ENCODE measurements at places on chromosomes 16 and 17.

DNA sequence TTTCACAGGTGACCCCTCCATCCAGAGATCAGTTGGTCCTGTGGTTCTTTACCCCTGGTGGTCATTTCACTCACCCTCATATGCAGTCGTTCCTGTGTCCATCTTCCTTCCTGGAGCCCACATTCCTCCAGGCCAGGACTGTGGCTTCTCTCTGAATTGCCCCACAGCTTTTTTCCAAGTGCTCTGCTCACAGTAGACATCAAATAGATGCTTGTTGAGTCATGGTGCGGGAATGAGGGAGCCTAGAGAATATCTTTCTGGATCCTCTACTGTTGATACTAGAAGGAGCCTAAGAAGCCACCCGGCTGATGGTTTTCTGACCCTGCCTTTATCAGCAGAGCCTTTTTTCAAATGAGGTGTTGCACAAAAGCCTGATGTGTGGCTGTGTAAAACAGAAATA lies 10.4 kb downstream of the USB1 start:
- no peak for DNase-seq

DNA sequence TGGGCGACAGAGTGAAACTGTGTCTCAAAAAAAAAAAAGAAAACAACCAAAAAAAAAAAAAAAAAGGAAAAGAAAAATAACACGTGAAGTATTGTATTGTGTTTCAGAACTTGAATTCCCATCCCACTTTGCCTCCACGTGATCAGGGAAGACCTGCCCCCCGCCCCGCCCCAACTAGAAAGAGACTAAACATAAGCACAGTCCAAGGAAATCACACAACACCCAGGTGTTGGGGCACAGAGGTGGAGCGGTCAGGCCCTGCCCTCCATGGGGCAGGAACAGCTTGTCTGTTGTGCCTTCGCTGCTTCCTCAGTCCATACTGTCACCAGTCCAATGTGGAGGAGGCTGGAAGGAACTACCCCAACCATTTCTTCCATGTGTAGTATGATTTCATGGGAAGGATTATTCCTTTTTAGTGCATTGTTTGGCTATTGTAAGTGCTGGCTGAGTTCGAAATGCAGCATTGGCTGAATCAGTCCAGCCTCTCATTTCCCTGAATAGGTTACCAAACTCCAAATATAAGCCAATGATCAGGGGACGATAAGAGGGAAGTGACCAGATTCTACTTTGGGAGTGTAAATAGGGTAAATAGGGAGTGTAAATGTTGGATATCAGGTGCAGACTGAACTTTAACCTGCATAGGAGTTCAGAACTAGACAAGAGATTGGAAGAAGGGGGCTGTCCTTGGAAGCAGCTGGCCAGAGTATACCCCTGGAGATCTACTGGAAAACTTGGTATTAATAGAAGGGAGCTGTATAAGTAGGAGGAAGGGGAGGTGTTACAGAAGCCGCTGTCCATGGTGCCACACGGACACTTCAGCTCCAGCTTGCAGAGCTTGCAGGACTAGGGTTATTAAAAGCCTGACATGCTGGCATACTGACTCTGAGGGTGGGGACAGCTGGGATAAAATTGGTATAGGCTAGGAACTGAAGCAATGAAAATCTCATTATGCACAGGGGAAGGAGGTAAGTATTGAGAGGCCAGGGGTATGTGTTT lies 50.7 kb downstream of the TANGO6 start:
- no peak for DNase-seq

DNA sequence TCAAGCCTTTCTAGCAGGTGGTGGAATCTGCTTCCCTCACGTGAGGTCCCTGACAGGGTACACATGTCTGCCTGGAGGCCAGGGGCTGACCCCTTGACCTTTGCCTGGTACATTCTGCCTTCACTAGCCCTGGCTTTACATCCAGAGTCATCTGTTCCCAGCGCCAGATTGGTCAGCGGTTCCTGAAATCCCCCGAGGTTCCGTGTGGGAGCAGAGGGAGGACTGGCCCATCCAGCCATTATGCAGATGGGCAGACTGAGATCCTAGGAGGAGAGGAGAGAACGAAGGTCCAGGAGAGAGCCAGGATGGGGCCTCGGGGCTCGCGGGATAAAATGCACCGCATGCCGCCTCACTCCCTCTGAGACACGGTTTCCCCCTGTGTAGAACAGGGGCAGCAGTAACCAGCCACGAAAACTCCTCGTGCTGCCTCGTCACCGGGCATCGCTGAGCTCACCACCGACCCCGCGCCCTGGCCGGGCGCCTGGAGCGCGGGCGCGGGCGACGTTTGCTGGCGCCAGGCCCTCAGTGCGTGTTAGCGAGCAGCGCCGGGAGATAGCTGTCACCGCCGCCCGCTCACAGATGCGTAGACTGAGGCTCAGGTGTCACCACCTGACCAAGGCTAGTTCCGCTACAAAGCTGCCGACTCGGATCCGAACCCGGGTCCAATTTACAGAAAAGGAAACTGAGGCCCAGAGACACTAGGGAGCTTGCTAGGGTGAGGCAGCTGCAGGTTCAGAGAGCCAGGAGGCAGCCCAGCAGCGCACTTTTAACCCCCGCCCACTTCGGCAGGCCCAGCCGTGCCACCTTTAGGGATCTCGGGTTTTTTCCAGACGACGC lies 811 bp upstream of the MAP2K3 start:
- DNase-seq: no peak

GRCh38 chr16:84947996-84948850 lies 63.1 kb downstream of the ZDHHC7 start:
- no peak for DNase-seq

DNA sequence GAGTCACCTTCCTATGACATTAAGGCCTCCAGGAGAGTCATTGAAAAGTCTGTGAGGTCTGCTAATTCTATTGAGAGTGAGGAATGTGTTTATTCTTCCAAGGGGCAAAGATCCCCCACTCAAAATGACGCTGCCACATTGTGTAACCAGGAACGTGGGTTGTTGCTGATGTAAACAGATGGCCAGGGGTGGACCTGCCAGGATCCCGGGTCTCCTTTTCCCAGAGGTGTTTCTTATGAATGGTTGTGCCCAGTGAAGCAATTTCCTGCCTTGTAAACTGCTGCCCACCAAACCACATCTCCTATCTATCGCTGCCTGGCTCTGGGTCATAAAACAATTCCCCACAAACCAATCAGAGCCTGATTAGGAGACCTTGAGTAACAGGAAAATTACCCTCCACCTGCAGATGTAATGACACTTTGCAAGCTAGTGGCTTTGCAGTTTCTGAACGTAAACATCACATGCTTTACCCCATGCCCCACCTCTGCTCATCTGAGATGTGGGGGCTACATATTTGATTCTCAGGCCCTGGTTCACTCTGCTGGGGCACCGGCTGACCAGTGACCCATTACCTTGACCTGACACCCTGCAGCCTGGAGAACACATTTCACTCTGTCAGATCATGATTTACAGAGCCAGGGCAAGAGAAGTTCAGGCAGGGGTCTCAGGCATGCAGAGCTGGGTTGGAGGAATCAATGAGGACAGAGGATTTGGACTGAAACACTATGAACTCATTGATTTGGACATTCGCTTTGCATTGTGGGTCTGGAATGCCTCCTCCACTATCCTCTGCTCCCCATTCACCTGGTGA lies 33.1 kb upstream of the DDX52 start:
- DNase-seq: no peak

- no peak for DNase-seq
Measured at GRCh38 chr17:4719684-4720221, 9.3 kb downstream of the ARRB2 start.
